ENCODE measurements at places on chromosomes 16 and 17.

- no peak for DNase-seq
Observed at GRCh38 chr17:31275116-31275515, 21.9 kb downstream of the OMG start.

DNA sequence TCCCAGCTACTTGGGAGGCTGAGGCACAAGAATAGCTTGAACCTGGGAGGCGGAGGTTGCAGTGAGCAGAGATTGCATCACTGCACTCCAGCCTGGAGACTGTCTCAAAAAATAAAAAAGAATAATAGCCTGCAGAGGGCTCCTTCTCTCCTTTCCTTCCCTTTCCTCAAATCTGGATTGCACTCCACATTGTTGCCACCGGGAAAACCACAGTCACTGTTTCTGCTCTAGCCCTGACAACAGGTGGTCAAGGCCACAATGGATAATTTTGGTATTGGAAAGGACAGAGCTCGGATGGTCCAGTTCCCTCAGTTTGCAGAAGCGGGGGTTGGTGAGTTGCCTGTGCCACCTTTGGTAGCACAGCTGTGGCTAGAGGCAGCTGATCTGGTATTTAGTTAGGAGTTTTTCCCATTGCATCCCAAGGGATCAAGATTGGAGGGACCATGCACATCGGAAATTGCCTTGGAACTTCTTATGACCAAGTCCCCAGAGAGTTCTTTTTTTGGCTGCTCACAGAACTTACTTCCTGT, 44.7 kb upstream of the PRSS54 start:
- DNase-seq, result peak; percentile 72

DNA sequence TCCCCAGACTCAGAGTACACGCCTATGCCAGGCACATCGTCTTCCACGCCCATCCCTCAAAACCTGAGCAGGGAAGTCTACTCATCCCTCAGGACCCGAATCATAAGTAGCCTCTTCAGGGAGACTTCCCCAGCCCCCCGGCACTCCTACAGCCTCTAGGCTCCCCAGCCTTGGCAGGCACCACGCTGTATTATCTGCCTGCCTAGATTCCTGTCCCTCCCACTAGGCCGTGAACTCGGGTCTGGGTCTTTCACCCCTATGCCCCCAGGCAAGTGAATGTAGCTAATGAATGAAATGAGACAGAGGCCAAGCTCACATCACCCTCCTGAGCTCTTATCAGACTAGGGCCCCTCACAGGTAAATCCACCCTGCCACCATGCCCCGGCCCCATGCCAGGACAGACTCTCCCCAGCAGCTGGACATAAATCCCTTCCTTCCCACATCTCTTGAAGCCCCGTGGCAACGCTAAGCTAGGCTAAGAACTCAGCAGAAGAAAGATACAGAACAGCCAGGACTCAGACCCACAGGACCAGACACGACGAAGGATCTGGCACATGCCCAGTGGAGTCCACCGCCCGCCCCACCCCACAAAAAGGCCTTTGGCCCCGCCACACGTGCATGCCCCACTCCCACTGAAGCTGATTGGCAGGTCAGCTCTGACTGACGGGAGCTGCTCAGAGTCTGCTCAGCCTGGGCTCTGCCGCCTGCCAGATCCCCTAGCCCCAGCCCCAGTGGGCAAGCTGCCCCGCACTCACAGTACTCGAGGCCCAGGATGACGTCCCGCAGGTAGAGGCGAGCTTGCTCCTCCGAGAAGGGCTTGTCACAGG, 13.0 kb downstream of the CAMKK1 start:
- peak; percentile 50 for DNase-seq

- peak; percentile 26 for DNase-seq
Observed at GRCh38 chr17:44575403-44575802, 18.1 kb downstream of the FZD2 start.

DNA sequence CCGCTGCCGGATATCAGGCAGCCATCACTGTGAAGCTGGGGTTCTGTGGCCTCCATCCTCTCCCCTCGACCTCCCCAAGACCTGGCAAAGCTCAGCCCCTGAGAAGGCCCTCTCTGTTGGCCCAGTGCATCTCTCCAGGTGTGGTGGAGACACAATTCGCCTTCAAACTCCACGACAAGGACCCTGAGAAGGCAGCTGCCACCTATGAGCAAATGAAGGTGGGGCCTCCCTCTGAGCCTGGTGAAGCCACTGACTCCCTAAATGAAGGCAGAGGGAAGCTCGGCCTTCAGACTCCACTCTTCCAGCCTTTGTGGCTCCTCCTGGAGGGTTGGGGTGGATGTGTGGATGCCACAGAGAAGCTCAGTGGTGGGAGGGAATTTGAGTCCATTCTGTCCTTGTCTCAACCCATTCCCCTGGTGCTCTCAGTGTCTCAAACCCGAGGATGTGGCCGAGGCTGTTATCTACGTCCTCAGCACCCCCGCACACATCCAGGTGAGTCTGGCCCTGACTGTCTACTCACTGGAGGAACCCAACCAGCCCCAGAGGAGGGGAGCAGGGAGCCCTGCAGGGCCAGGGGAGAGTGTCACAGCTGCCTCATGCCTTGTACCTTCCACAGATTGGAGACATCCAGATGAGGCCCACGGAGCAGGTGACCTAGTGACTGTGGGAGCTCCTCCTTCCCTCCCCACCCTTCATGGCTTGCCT, 1.7 kb upstream of the MRM1 start:
- no peak for DNase-seq

Data from muscle of leg (tissue), 16 donors.